ENCODE measurements at places on chromosomes 11 and 22.

GRCh38 chr11:530960-531831, 4.2 kb downstream of the HRAS start:
- no peak for ATAC-seq

DNA sequence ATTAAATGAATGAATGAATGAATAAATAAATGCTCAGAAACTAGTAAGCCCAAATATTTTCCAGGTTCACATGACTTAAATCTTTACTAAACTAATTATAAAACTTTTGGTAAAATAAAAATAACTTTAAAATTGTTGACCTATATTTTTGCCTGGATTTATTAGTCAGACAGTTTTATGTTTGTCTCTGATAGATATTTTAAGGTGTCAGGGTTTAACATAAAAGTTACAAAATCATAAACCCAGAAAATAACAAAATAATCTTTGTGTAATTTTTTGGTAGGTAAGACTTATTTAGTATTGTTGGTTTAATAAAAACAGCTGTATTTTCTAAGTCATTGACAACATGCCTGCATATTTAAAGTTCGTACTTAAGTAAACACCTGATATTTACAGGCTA, 27.4 kb upstream of the HEPHL1 start:
- no peak for ATAC-seq

DNA sequence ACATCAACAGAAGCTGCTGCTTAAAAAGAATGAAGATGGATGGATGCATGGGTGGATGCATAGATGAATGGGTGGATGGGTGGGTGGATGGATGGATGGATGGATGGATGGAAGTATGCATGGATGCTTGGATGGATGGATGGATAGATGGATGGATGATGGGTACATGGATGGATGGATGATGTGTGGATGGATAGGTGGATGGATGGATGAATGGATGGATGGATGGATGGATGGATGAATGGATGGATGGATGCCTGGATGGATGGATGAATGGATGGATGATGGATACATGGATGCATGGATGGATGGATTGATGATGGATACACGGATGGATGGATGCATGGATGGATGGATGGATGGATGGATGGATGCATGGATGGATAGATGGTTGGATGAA, 110.8 kb downstream of the LDLRAD3 start:
- no peak for ATAC-seq

GRCh38 chr11:78228467-78228866, 39.7 kb downstream of the USP35 start:
- no peak for ATAC-seq

DNA sequence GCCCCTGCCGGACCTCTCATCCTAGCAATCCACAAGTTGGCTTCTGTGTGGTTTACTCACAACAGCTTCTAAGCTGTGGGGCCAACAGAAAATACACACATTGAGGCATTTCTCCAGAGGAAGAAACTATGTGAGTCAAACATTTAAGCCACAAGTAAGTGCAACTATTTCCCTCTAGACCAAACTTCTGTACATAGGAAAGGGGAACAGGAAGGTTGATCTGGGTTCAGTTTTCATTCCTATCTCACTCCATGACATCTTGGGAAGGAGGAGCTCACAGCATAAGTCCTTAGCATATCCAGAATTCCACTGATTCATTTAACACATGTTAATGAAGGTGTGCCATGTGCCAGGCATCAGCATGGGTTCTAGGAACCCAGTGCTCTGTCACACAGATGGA, 72.8 kb upstream of the PICALM start:
- no peak for ATAC-seq

DNA sequence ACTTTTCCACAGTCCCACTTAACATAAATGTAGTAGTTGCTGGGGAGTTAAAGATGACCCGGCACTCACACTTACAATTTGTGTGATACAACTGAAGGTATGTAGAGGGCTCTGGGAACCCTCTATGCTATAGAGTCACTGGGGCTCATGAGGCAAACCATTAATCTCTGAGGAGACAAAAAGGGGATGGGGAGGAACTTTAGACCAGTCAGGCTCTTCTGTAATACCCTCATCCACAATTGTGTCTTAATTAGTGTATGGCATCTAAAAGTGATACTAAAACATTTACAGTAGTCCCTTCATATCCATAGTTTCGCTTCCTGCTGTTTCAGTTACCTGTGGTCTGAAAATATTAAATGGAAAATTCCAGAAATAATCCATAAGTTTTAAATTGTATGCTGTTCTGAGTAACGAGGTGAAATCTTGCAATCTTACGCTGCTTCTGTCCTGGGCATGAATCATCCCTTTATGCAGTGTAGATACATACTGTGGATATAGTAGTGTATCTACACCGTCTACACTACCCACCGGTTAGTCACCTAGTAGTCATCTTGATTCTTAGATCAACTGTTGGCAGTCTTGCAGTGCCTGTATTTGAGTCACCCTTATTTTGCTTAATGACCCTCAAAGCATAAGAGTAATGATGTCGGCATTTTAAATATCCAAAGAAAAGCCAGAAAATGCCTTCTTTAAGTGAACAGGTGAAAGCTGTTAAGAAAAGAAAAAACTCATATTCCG, 12.2 kb downstream of the CBL start:
- no peak for ATAC-seq

DNA sequence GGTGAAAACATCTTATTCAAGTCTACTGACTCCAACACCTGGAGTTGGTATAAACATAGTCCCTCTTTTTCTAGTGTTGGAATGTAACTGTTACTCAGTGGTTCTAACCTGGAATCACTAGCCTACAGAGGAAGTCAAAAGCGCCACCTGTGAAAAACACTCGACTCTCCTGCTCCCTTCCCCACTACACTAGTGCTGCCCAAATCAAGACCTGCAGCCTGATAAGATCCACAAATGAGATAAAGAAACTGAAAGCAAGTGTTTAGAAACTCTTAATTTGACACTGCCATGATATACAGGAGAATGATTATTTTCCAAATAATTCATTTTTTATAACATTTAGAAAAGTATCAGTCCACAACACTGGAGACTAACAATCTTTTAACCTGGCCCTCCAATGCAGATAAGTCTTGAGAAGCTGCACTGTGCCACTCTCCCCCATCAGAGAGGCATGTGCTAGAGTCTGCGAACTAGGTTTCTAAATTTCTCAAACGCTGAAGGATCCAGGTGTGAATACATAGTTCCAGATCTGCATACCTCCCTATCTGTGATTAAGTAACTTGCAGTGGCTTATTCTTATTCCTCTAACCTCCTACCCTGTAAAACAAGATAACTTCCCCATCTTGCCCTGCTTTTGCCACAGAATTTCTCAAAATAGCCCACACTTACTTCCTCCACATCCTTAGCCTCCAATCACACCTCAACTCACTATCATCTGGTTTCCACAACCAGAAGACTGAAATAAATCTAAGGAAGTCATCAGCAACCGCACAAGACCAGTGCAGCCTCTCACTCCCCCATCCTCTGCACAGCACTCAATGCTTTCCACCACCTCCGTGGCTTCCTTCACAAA, 88.1 kb downstream of the RRAS2 start:
- no peak for ATAC-seq

GRCh38 chr11:74777038-74777437, 28.4 kb downstream of the RNF169 start:
- no peak for ATAC-seq
